ENCODE measurements at places on chromosomes 7 and 10.

- DNase-seq = no peak
These were observed 104.1 kb downstream of the ZMIZ1 start for GRCh38 chr10:79172881-79173280.

DNA sequence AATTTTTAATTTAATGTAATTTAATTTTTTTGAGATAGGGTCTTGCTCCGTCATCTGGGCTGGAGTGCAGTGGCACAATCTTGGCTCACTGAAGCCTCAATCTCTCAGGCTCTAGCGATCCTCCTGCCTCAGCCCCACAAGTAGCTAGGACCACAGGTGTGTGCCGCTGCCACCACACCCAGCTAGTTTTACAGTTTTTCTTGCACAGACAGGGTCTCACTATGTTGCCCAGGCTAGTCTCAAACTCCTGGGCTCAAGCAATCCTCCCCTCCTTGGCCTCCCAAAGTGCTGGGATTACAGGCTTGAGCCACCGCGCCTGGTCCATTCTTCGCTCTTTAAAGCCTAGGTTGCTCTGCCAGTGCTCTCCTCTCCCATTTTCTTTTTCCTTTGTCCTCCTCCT lies 12.9 kb downstream of the CALML3 start:
- no peak for DNase-seq

- DNase-seq = no peak
These were observed 3.8 kb downstream of the STMP1 start for GRCh38 chr7:135666156-135666555.

DNA sequence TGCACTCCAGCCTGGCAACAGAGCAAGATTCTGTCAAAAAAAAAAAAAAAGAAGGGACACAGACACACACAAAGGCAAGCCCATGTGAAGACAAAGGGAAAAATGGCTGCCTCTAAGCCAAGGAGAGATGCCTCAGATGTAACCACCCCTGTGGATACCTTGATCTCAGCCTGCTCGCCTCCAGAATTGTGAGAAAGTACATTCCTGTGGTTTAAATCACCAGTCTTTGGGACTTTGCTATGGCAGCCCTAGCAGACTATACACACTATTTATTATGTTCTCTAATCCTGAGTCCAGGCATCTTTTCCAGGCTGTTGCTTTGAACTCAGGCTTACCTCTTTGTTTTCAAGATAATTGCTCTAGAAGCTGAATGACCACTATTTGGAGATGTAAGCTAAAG lies 494.3 kb downstream of the GALNT17 start:
- no peak for DNase-seq

GRCh38 chr10:28054228-28054860 lies 55.5 kb upstream of the ODAD2 start:
- DNase-seq = no peak

- no peak for DNase-seq
These were observed 55.7 kb downstream of the IKZF1 start for GRCh38 chr7:50359995-50360925.

DNA sequence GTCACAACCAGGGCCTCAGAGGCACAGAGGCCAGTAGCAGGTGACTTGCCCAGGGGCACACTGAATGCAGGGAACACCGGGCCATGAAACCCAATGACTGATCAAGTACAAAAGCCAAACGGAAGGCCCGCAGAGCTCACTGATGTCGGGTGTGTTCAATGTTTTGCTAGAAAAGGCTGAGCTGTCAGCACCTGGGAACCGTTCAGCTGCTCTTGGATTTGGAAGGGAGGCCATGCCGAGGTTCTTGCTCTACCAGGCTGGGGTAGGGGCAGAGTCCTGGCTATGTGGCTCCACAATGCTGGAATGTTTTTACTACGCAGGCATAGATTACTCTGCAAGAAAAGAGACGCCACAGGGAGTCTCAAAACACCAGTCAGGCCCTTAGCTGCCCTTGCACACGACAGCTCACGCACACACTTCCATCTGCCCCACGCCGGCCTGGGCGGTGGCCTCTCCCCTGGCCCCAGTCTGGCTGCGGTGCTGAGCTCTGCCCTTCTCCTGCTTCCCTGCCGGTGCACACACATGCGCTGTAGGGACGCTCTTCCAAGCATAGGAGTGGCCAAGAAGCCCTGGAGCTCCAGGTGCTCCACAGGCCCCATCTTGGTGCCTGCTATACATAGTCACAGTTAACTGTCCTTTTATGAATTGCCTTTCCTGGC lies 79.9 kb downstream of the ZRANB1 start:
- no peak for DNase-seq

DNA sequence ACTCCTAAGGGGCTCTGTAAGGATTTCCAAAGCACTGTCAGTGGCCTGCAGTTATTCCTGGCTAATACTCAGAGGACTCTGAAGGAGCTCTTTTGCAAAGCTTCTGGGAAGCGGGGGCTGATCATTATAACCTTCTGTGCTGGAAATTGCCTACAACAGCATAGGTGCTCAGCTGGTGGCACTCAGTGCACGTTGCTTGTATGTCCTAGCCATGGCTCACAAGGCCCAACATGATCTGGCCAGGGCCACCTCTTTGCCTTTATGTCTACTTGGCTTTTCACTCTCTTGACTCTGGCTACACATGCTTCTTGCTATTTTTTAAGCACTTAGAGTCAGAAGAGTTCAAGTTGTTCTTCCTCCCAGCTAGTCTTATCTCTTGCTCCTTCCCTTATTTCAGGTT lies 17.5 kb downstream of the LAMB4 start:
- no peak for DNase-seq

DNA sequence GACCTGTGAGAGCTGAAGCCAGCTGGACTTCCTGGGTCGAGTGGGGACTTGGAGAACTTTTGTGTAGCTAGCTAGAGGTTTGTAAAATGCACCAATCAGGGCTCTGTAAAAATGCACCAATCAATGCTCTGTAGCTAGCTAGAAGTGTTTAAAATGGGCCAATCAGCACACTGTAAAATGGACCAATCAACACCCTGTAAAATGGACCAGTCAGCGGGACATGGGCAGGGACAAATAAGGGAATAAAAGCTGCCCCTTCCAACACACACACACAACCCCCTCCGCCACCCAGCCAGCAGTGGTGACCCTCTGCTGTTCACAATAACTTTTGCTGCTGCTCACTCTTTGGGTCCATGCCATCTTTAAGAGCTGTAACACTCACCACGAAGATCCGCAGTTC lies 7.1 kb downstream of the ZNF511 start:
- DNase-seq = no peak

- peak; percentile 70 for DNase-seq
These were observed 94.9 kb downstream of the GAD2 start for GRCh38 chr10:26311383-26311940.

DNA sequence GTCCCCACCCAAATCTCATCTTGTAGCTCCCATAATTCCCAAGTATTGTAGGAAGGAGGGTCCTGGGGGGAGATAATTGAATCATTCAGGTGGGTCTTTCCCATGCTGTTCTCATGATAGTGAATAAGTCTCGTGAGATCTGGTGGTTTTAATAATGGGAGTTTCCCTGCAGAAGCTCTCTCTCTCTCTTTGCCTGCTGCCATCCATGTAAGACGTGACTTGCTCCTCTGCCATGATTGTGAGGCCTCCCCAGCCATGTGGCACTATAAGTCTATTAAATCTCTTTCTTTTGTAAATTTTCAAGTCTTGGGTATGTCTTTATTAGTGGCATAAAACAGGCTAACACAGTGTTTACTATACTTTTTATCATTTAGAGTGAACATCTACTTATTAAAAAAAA lies 338.8 kb downstream of the ANKRD7 start:
- no peak for DNase-seq

DNA sequence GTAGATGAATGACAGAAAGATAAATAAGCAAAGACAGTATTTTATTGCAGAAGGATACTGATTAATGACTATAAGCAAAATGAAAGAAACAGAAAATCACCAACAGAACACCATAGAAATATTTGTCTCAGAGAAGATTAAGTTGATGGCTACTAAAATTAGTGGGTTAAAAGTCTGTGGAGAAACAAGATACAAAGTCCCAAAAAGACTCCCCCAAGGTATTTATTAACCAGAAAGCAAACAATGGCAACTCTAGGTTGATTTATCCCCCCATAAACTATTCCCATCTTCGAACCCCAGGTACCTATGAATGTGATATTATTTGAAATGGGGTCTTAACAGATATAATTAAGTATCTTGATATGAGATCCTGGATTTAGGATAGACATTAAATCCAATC lies 1104.5 kb upstream of the PHF14 start:
- no peak for DNase-seq

- DNase-seq = peak; percentile 77
These were observed 528 bp upstream of the TNRC18 start for GRCh38 chr7:5423976-5424748.

DNA sequence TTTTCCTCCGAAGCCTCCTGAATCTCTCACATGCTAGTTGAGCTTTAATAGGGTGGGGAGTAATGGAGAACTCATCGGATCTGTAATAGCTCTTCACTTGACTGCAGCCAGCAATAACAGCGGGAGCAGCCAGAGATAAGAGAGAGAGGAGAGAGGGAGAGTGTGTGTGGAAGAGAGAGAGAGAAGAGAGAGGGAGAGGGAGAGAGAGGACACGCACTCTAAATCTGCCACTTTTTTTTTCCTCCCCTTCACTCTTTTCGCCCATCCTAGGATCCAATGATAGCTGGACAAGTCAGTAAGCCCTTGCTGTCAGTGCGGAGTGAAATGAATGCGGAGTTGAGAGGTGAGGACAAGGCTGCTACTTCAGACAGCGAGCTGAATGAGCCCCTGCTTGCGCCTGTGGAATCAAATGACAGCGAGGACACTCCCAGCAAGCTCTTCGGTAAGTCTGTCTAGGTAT lies 107.9 kb downstream of the POU6F2 start:
- DNase-seq = no peak

GRCh38 chr10:130647341-130647740 lies 511.1 kb downstream of the GLRX3 start:
- no peak for DNase-seq

DNA sequence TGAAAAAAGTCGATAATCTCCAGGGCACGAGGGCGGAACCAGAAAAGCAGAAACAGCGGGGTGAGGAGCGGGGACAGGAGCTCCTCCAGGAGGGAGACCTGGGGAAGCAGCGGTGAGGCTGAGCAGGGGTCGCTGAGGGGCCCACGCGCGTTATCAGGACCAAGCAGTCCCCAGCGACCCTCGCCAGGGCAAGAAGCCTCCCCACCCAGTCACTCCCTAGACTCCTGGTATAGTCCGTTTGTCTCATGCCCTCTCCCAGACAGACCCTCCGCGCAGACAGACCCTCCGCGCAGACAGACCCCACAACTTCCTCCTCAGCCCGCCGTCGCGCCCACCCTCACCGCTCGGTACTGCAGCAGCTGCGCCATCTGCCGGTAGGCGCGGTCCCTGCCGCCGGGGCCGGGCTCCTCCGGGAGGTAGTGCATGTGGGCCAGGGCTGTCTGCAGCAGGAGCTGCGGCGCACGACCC lies 6.3 kb downstream of the ATG9B start:
- DNase-seq = peak; percentile 84

GRCh38 chr10:80462981-80463741 lies 9.1 kb downstream of the TSPAN14 start:
- DNase-seq = no peak

GRCh38 chr7:30349170-30349569 lies 64.8 kb downstream of the ZNRF2 start:
- DNase-seq = no peak

DNA sequence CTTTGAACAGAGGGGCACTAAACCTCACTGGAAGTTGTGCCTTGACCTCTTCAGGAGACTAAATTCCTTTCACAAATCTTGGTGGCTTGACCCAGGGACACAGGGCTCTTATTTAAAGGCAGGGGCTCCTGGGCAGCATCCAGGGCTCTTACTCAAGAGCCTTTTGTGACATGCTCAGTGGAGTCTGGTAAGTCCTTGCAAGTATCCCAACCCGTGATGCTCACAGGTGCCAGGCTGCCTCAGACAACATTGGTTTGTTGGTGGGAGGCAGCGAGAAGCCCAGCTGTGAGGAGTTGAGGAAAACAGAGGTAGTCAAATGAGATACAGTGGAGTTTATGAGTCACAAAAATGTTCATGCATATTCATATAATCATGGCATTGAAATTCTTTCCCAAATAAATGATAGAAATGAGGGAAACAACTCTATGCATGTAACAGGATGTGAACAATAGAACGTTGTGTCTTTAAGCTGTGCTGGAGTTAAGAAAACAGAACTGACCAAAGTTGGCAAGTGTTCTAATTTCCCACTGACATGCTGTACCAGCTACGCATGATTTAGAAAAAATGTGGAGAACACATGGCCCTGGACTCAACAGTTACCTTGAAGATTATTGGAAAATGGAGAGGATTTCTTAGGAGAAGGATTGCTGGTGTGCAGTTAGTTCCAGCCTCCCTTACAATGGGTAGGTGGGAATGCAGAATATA lies 654.5 kb upstream of the COBL start:
- no peak for DNase-seq

- DNase-seq = peak; percentile 93
These were observed at the start of gene PARD3 for GRCh38 chr10:34815185-34816084. Gene PARD3, minus strand, starts transcription at chr10:34815296. Its CDS starts 301 bp downstream, at chr10:34814995.

- no peak for DNase-seq
These were observed 446.3 kb upstream of the POT1 start for GRCh38 chr7:125375942-125376341.

GRCh38 chr7:51279391-51280023 lies 37.1 kb downstream of the COBL start:
- DNase-seq = no peak

- no peak for DNase-seq
These were observed 10.2 kb downstream of the DGKI start for GRCh38 chr7:137836541-137836940.

- DNase-seq = no peak
These were observed 42.5 kb downstream of the PPP1R3C start for GRCh38 chr10:91590142-91590903.

GRCh38 chr7:40923626-40924025 lies 779.3 kb downstream of the INHBA start:
- DNase-seq = no peak

DNA sequence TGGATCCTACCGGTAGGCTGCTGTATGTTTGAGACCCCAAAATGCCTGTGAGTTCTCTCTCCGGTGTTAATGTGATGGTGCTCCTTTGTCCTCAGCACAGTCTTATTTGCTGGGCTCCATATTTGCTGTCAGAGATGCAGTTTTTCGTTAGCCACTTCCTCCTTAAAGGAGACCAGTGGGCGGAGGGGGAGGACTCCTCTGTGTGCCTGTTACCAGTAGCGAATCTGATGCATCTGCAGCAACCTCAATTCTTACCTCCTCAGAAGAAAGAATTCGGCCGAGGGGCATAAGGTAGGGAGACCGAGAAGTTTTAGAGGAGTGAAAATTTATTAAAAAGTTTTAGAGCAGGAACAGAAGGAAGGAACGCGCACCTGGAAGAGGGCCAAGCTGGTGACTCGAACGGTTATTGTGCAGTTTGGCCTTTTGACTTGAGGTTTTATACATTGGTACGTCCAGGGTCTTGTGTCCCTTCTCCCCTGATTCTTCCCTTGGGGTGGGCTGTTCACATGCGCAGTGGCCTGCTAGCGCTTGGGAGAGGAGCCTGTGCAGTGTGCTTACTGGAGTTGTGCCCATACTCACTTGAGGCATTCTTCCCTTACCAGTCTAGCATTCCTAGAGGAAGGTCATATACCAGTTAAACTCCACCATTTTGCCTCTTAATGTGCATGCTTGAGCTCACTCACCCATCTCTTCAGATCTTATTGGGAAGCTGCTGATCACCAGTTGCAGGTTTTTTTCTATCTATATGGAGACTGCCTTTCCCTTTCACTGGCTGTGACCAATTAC lies 49.5 kb downstream of the GNAI1 start:
- DNase-seq = no peak

Measured in iPS-NIHi11 (cell line).